ENCODE measurements at places on chromosomes 7 and 10. TPM values are rescaled to one million over a fixed set of nuclear protein-coding genes. Genes with fewer than 3 reads are reported as not detected.

GRCh38 chr10:89019569-89020327 is 29.1 kb downstream of the FAS start:
- peaks cover 14% of the 10 kb centered on the region for H3K4me1 ChIP-seq
- no peak overlapping the region for H3K27ac ChIP-seq
- DNase-seq: no peak
- H3K27me3 ChIP-seq: no peaks in the 10 kb centered on the region

- DNase-seq: no peak
- no peak overlapping the region for H3K27ac ChIP-seq
- H3K4me3 ChIP-seq: peak overlapping the region; percentile 45
- peaks cover 4% of the 10 kb centered on the region for H3K27me3 ChIP-seq
- H3K36me3 ChIP-seq: no peaks in the 10 kb centered on the region
- H3K4me1 ChIP-seq: no peaks in the 10 kb centered on the region
These were observed 126.5 kb downstream of the GFRA1 start for GRCh38 chr10:116146372-116147140.

- no peak overlapping the region for H3K27ac ChIP-seq
- no peaks in the 10 kb centered on the region for H3K27me3 ChIP-seq
- H3K4me1 ChIP-seq: peaks cover 11% of the 10 kb centered on the region
- peaks cover 1% of the 10 kb centered on the region for H3K36me3 ChIP-seq
- H3K4me3 ChIP-seq: no peak overlapping the region
- DNase-seq: no peak
These were observed 58.6 kb upstream of the ANK3 start for GRCh38 chr10:60448246-60448645.

DNA sequence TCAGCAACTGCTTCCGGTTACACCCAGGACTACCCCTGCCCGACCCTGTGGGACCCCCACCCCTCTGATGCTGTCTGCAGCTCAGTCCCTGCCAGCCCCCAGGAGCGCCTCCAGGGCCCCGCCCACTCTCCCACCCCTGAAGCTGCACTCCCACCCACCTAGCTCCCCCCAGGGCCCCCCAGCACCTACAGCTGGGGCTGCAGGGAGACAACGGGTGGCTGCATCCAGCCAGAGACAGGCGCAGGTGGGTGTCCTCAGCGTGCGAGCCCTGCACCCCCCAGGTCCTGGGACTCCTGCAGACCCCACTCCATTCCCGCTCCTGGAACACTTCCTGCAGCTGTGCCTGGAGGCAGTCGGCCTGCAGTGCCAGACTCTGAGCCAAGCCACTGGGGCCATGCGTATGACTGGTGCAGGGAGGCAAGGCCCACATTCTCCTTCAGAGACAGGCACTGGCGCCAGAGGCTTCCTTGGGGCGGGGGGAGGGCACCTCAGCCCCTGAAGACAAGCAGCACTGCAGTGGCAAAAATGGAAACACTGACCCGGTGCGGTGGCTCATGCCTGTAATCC is 6.1 kb downstream of the CYP2W1 start:
- no peak for DNase-seq
- H3K27ac ChIP-seq: no peak overlapping the region
- H3K4me1 ChIP-seq: no peaks in the 10 kb centered on the region
- H3K4me3 ChIP-seq: no peak overlapping the region
- no peaks in the 10 kb centered on the region for H3K36me3 ChIP-seq

The LDB3 gene
- total RNA-seq: 0.16 TPM
